ENCODE measurements at places on chromosomes 5 and 9. TPM values are rescaled to one million over a fixed set of nuclear protein-coding genes. Genes with fewer than 3 reads are reported as not detected.
A peak's percentile ranks its signal among the peaks of the same experiment; 100 is the strongest.

Gene ADAMTS13
- 0.24 TPM for total RNA-seq

Gene SLC23A1
- total RNA-seq = not detected

Gene COMMD10
- 112 TPM for total RNA-seq

- H3K27ac ChIP-seq = no peak overlapping the region
- DNase-seq = peak; percentile 21
- no peak overlapping the region for H3K4me3 ChIP-seq
- no peaks in the 10 kb centered on the region for H3K27me3 ChIP-seq
- no peaks in the 10 kb centered on the region for H3K36me3 ChIP-seq
Measured at GRCh38 chr5:151179489-151179840, 21.9 kb upstream of the ANXA6 start.

DNA sequence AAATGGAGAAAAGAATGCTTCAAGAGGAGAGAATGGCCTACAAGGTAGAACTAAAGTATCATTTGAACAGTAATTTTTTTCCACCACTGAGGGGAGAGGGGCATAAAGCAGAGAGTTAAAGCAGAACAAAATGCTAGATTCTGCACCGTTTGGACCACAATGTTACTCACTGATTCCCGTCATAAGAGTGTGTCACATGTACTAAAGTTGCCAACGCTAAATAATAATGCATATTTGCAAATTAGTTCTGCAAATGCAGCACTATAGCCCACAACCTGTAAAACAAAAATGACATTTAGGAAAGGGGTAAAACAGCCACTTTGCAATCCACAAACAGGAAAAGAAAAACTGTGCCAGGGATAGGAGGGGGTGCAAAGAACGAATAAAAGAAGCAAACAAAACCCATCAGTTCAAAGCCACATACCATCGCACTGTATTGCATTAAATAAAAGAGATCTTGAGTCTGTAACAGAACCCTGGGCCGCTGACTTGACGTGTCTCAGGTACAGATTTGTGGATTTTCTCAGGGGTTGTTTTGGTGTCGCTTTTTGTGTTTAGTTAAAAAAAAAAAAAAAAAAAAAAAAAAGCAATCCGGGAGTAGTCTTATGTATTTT lies 7.7 kb upstream of the NFIB start:
- peak overlapping the region; percentile 88 for H3K27ac ChIP-seq
- DNase-seq = no peak
- H3K4me1 ChIP-seq = peaks cover 17% of the 10 kb centered on the region
- no peaks in the 10 kb centered on the region for H3K36me3 ChIP-seq

DNA sequence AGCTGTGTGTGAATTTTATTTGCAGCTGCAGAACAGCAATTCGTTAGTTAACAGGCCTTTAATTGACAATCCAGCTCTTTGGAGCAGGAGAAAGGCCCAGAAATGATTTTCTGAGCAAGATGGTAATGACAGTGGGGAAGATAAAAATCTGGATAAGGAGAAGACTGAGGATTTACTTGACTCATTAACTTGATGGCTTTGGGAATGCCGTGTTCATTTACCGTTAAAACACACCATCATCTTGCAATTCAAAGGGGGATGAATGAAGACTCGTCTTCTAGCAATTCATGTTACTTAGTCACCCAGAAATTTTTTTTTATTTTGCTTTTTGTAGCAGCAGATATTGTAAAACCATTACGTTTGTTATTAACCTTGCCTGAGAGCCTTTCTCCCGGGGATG lies 52.0 kb downstream of the PTTG1 start:
- H3K4me3 ChIP-seq = no peak overlapping the region
- peaks cover 35% of the 10 kb centered on the region for H3K4me1 ChIP-seq
- H3K27ac ChIP-seq = no peak overlapping the region

- H3K36me3 ChIP-seq = no peaks in the 10 kb centered on the region
- H3K4me1 ChIP-seq = no peaks in the 10 kb centered on the region
- no peaks in the 10 kb centered on the region for H3K27me3 ChIP-seq
- no peak overlapping the region for H3K27ac ChIP-seq
- DNase-seq = no peak
- H3K4me3 ChIP-seq = no peak overlapping the region
Measured at GRCh38 chr5:179006564-179006963, 11.4 kb upstream of the GRM6 start.

- H3K4me3 ChIP-seq = no peak overlapping the region
- H3K4me1 ChIP-seq = peaks cover 12% of the 10 kb centered on the region
Measured at GRCh38 chr5:71703941-71704340, 15.1 kb upstream of the CARTPT start.

DNA sequence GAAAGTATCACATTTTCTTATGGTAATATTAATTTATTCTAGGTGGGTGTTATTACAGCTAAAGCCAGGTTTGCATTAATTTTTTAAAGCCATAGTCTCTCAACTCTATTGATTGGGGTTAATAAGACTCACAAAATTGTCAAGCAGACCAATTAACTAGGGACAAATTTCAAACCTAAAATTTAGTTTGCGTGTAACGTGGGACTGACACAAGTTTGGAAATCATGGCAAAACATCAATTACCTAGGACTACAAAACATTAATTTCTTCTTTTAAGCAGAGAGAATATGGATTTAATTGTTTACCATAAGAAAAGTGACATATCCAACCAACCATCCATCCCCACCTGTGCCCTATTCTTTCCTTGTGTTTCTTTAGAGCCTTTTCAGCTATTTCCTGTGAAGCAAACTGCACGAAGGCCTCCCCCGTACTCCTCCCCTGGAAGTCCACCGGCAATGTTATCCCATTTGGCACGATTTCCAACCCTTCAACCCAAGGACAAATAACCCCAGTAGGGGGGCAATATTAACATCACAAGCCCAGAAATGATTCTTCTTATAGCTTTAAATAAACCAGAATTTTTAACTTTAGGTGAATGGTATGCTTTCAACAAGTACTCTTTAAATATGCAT lies 4.4 kb downstream of the HNRNPH1 start:
- H3K4me1 ChIP-seq = peaks cover 33% of the 10 kb centered on the region
- no peaks in the 10 kb centered on the region for H3K27me3 ChIP-seq
- no peak overlapping the region for H3K27ac ChIP-seq
- no peak for DNase-seq
- no peak overlapping the region for H3K4me3 ChIP-seq
- H3K36me3 ChIP-seq = peaks cover 93% of the 10 kb centered on the region

DNA sequence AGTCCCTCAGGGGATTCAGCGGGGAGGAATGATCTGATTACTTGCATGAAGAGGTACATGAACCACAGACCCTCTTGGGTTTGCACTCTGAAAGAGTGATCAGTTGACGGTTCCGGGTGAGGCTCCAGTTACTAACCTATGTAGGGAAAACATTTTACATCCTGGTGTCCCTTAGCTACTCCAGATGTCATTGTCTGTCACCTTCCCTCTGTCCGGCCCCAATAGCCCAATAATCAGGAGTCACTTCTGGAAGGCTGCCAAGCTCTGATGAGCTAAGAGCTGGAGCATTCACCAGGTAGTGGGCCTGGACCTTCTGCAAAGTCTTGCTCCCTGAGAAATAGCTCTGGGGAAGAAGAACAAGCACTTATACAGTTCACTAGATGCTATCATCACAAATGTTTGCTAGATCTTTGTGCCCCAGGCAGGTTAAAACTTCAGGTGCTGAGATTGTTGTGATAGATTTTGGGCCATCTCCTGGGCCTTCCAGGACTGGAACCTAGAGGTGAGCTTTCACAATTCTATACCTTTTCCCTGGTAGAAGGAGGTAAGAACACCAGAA lies 64.5 kb downstream of the ENTREP1 start:
- no peak for DNase-seq
- no peaks in the 10 kb centered on the region for H3K4me1 ChIP-seq
- H3K36me3 ChIP-seq = no peaks in the 10 kb centered on the region
- no peak overlapping the region for H3K27ac ChIP-seq
- H3K27me3 ChIP-seq = no peaks in the 10 kb centered on the region
- no peak overlapping the region for H3K4me3 ChIP-seq

- H3K4me1 ChIP-seq = no peaks in the 10 kb centered on the region
- DNase-seq = no peak
- no peaks in the 10 kb centered on the region for H3K27me3 ChIP-seq
- H3K27ac ChIP-seq = no peak overlapping the region
Measured at GRCh38 chr9:31736581-31737179, 647.8 kb upstream of the ACO1 start.

GRCh38 chr9:136255896-136256890 lies 10.6 kb upstream of the QSOX2 start:
- H3K4me3 ChIP-seq = no peak overlapping the region
- no peaks in the 10 kb centered on the region for H3K27me3 ChIP-seq
- H3K27ac ChIP-seq = no peak overlapping the region
- H3K36me3 ChIP-seq = no peaks in the 10 kb centered on the region
- no peaks in the 10 kb centered on the region for H3K4me1 ChIP-seq
- no peak for DNase-seq

- DNase-seq = no peak
- H3K4me3 ChIP-seq = no peak overlapping the region
- no peak overlapping the region for H3K27ac ChIP-seq
- H3K4me1 ChIP-seq = peaks cover 4% of the 10 kb centered on the region
- H3K27me3 ChIP-seq = no peaks in the 10 kb centered on the region
Measured at GRCh38 chr9:90985631-90986030, 184.0 kb downstream of the SYK start.
